ENCODE measurements at places on chromosomes 2 and 18.

- no peak for DNase-seq
Measured at GRCh38 chr2:205885492-205886099, 200.4 kb downstream of the INO80D start.

- no peak for DNase-seq
Measured at GRCh38 chr18:24611075-24611474, 150.6 kb downstream of the HRH4 start.

DNA sequence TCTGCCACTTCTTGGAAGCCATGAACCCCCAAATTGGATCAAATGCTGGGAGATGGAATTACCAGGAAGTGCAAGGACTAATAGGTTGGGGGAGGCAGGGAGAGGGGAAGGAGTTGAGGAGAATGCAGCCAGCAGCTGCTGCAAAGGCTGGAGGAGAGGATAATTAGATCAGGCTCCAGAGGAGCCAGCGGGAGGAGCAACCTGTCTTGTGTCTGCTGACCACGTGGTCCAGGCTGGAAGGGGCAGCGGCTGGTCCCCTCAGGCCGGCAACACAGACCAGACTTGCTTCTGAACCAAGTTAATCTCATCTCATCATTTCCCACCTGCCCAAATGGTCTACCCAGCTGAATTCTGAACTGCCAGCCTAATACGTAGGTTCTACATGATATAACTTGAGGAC is 68.3 kb downstream of the MRO start:
- DNase-seq: peak; percentile 4

DNA sequence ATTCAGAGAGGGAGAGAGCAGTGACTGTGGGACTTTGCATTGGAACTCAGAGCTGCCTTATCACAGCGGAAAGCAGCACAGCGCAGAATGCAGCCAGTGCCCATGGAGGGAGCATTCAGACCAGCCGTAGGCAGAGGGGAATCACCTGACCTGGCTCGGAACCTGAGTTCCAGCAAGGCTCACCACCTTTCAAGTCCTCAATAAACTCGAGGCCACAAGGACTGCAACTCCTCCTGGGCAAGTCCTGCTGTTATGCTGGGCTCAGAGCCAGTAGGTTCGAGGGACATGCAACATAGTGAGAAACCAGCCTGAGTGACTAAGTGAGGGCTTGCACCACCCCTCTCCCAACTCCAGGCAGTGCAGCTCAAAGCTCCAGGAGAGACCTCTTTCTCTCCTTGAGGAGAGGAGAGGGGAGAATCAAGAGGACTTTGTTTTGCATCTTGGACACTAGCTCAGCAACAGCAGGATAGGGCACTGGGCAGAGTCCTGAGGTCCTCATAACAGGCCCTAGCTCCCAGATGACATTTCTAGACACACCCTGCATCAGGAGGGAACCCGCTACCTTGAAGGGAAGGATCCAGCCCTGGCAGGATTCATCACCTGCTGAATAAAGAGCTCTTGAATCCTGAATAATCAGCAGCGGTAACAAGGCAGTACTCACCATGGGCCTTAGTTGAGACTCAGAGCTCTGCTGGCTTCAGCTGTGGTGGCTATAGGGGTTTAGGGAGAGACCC is 136.8 kb upstream of the OTOS start:
- no peak for DNase-seq

DNA sequence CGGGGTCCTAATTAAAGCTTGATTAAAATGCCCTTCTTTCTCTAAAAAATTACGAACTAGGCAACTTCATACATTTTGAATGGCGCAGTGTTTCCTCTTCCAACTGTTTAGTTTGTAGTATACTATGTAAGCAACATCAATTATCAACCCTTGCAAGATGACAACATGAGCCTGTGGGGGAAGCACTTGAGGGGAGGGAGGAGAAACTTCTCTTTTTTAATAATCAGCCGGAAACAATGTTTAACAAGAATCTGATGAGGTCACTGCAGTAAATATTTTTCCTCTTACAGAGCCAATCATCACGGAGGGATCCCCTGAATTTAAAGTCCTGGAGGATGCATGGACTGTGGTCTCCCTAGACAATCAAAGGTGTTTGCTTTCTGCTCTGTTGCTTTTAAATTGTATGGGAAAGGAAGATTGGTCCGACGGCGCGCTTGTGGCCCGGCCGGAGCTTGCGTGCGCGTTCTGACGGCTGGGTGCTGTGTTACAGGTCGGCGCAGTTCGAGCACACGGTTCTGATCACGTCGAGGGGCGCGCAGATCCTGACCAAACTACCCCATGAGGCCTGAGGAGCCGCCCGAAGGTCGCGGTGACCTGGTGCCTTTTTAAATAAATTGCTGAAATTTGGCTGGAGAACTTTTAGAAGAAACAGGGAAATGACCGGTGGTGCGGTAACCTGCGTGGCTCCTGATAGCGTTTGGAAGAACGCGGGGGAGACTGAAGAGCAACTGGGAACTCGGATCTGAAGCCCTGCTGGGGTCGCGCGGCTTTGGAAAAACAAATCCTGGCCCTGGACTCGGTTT is 5.3 kb upstream of the DLX1 start:
- DNase-seq: peak; percentile 41

DNA sequence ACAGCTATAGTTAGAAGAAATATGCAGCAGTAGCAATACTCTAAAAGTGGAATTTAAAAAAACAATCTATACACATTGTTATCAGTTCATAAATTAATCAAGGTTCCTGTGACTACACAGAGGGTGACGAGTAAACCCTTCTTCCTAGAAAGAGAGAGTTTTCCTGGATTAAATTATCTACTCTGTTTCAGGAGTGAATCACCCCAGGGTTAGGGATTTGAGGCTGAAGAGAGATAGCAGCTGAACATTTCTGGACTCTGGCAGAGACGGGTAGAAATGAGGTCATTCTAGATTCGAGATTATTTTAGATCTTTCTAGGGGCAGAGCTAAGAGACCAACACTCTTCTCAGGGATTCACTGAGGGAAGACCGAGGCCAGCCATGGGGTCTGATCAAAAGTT is 38.8 kb upstream of the PMAIP1 start:
- DNase-seq: no peak

DNA sequence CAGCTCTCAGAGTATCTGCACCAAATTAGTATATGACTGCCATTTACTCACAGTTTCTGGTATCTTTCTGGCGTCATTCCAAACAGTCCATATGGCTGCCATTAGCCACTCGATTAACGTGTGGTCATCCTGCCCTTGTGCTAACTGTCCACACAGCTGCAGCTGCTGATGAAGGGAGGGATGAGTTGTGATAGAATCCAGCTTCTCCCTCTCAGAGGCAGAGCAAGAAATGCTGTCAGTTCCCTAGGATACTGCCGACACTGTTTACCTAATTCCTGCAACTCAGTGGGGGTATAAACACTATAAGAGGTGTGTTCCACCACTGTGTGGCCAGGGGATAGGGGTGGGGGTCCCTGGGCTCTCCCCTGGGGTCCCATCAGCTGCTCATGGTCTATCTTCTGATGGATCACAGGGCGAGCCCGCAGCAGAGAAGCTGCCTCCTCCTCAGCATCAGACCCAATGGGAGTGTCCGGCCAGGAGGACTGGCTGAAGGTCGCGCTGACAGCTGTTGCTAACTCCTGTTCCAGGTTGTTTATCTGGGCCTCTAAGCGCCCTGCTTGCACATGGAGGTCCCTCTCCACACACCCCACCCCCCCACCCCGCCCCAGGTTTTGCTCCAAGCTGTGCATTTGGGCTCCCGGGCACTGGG is 17.3 kb upstream of the KLHL23 start:
- no peak for DNase-seq

GRCh38 chr2:232388324-232388891 is 9.9 kb downstream of the ALPP start:
- no peak for DNase-seq

DNA sequence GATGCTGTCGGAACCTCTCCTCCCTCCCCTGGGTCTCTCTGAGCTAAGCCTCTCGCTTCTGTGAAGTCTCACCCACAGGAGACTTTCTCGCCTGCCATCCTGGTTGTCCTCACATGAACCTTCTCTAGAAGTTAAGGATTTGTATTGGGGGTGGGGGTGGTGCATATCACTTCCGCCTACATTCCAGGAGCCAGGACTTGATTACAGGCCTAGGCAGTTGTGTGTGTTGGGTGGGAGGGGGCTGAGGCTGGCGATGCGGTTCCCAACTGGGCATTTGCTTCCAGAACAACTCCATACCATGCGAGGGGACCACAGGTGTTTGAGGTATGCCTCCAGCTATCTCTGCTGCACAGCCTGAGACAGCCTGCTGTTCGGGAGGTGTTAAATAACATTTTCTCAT is 56.8 kb upstream of the MGAT4A start:
- DNase-seq: no peak

- no peak for DNase-seq
Measured at GRCh38 chr2:148623086-148623485, 21.5 kb upstream of the EPC2 start.

DNA sequence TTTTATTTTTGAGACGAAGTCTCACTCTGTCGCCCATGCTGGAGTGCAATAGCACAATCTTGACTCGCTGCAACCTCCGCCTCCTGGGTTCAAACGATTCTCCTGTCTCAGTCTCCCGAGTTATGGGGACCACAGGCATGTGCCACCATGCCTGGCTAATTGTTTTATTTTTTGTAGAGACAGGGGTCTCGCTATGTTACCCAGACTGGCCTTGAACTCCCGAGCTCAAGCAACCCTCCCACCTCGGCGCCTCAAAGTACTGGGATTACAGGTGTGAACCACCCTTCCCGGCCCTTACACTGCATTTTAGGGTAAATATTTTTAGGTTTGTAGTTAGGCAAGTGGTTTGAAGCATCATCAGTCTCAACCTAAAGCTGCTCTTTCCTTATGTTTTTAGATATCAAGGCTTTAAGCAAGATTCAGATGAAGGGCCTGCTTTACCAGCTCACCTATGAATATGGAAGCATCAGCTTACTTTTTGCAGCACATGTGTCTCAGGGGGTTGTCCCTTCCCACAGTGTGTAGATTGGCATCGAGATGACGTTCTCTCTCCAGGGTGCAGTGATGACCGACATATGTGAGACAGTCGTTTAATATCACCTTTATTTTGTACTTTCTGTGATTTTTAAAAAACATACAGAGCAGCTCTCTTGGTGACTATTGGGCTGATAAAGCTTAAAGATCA is 47.2 kb downstream of the ATIC start:
- DNase-seq: no peak

DNA sequence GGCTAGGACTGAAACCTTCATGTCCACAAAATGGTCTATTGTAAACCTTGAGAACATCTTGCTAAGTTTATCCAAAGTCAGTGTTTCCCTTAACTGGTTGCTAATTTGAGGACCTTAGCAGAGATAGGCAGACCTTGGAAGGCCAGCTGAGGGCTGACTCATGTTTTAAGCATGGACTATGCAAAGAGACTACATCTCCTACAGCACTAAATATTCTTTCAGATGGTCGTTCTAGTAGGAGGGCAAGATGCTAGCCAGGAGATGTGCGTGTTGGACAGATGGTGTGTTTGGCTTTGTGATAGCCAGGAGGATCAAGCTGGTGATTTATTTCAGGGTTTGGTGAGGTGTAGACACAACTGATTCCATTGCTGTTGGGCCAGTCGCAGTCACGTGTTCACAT is 75.8 kb downstream of the NRP2 start:
- no peak for DNase-seq

GRCh38 chr2:220373878-220374277 is 746.4 kb downstream of the SLC4A3 start:
- DNase-seq: peak; percentile 18

DNA sequence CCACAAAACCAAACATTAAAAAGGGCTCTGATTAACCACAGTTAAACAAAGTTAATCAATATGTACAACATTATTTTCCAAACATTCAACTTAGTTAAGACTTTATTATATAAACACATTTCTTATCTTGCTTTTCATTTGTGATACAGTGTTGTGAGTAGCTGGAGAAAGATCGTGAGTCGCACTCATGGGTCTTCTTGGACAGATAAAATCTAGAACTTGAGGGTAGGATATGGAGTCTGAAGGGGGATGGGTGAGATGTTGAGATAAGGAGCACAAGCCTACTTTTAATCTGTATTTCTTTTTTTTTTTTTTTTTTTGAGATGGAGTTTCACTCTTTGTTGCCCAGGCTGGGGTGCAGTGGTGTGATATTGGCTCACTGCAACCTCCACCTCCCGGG is 22.6 kb upstream of the TMEM214 start:
- DNase-seq: no peak

DNA sequence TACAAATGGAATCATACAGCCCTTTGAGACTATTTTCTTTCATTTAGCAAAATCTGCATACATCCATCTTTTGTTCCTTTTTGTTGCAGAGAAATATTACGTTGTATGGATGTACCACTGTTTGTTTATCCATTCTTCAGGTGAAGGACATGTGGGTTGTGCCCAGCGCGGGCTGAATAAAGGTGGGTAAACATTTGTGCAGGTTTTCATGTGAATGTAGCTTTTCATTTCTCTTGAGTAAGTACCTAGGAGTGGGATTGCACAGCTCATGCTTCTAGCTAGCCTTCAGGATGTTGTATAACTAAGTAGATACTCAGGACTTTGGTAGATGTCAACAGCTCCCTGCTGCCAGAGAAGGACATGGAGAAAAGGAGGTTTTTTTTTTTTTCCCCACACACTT is 50.6 kb upstream of the SPRED2 start:
- no peak for DNase-seq

- DNase-seq: no peak
Measured at GRCh38 chr2:23620841-23621341, 235.9 kb downstream of the KLHL29 start.

DNA sequence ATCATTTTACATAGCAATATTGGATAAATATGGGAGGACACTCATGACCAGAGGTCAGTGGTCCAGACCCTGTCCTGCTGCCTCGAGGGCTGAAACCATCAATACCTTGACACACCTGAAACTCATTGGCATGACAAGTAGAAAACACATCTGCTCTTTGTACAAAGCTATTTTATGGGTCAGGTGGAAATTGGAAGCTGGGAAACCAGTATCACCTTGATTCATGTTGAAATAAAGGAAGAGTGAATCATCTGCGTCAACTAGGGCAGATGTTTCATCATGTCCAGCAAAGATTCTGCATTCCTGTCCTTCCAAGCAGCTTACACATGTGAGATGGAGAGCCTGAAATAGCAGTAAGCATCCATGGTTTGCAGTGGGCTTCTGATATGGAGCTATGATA is 80.0 kb upstream of the ERBB4 start:
- DNase-seq: no peak

DNA sequence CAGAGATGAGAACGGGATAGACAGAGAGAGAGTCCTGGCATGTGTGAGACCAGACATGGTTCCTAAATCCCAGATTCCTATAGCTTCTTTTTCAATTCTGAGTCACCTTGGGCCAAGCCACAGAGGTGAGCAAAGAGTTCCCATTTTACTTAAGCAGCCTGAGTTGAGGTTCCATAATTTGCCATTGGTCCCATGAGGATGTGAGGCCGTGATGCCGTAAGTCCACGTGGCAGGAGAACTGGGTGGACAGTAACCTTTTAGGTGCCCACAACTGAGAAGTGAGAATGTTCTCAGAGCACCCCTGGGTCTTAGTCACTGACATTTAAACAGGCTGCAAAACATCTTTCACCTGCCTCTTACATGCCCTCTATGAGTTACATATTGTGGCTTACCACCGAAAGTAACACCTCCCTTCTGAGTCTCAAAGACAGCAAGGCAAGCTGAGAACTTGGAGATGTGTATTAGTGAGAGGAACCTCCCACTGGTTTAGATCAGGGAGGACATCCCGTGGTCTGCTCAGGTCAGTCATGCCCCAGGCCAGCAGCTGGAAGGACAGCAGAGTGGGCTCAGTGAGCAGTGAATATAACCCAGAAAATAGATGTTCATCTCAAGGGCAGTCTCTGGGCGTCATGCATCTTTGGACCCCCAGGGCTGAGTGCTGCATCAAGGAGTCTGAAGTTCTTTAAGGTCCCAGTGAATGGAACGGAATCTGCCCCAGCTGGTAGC is 127.9 kb upstream of the LGALSL start:
- DNase-seq: no peak

- DNase-seq: no peak
Measured at GRCh38 chr2:102145107-102145506, 2.6 kb downstream of the IL1R1 start.

GRCh38 chr2:223051693-223052289 is at the start of gene KCNE4:
Gene KCNE4 (plus strand): TSS chr2:223052190. CDS start chr2:223052831, 641 bp downstream.
- no peak for DNase-seq

All from NCI-H1436 treated with DMSO at 0.1 percent for 48 hours (cell line).